Fibroblast of gingiva (primary cell): ENCODE measurements at places on chromosomes 5 and 9.
A peak's percentile ranks its signal among the peaks of the same experiment; 100 is the strongest.

DNA sequence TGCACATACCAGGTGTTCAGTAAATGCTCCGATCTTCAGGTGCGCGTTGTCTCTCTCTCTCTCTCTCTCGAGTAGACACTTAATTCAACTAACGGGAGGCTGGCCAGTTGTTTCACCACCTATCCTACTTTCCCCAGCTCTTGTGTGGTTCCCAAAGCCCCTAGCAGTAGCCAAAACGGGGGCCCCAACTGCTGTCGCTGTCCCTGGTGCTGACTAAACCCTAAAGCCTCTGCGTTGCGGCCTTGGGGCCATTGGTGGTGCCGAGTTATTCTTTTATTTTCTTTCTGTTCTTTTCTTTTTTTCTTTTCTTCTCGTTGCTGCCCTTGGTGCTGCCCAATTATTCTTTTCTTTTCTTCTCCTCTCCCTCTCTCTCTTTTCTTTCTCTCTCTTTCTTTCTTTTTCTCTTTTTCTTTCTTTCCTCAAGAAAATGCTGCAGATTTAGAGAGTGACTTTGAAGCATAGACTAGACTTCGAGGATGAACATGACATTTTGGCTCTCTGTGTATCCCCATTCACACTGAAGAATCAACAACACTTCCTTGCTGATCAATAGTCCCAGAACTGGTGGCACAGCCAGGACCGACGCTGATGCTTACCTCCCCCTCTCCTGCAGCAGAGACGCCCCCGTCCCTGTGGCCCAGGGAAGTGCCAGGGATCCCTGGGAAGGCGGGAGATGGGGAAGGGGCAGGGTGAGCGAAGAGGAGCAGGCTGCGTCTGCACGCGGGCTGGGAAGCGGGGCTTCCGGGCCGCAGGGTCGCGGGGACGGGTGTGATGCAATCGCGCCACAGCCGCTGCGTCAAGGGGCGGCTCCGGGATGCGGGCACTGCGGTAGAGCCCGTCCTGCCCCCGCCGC is at the start of gene FBLL1:
FBLL1 (plus strand) TSS at position 785 of the 853 bp plus-strand sequence. CDS start 200 bp downstream, outside the sequence.
- no peak for DNase-seq

- DNase-seq: no peak
Observed at GRCh38 chr5:132788990-132789886, 12.2 kb upstream of the SEPTIN8 start.

DNA sequence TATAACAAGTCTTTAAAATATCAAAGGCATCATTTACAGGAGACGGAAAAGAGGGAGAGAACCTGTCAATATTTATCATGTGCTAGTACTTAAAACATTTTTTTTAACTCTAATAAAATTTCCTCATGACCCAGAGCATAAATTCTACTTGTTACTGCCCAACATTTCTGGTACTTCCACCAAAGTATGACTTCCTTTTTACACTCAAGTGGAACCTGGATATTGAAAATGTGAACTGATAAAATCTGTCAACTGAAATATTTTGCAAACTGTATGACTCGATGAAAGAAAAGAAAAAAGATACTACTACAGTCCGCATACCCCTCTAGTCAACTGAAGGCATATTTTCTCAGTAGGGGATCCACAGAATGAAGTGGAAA is 37.1 kb downstream of the FAM13B start:
- DNase-seq: no peak

GRCh38 chr9:37413311-37413710 is 9.2 kb upstream of the GRHPR start:
- peak; percentile 43 for DNase-seq

DNA sequence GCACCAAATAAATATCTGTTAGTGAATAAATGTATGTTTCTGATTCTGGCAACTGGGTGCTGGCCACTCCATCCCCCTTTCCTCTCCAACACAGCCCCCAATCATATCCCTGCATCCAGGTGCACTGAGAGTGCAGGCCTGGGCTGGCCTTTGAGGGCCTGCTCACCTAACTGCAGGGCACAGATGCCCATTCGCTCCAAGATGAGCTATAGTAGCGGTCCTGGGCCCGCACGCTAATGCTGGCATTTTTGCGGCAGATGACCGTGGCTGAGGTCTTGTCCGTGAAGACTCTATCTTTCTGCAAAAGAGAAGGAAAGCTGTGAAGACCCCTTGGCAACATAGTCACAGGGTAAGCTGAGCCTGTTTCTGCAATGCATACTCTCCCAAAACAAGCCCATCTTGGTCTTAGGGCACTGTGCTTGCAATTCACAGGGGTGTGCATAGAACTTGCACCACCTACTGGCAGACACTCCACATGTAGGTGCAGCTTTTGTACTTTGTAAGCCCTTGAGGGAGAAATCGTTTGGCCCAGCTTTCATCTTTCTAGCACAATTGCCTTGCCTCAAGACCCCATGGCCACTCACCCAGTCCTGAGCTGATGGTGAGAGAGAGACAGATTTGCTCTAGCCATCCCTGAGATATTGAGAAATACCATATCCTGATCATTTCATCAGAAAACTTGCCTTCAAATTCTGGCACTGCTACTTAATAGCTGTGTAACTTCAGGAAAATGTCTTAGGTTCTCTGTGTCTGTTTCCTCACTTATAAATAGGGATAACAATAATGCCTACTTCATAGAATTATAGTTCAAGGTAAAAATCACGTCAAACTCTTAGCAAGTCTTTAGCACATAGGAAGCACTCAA is 13.5 kb downstream of the IL12B start:
- DNase-seq: peak; percentile 50

- peak; percentile 7 for DNase-seq
Observed at GRCh38 chr9:19358701-19359100, 21.3 kb downstream of the RPS6 start.

DNA sequence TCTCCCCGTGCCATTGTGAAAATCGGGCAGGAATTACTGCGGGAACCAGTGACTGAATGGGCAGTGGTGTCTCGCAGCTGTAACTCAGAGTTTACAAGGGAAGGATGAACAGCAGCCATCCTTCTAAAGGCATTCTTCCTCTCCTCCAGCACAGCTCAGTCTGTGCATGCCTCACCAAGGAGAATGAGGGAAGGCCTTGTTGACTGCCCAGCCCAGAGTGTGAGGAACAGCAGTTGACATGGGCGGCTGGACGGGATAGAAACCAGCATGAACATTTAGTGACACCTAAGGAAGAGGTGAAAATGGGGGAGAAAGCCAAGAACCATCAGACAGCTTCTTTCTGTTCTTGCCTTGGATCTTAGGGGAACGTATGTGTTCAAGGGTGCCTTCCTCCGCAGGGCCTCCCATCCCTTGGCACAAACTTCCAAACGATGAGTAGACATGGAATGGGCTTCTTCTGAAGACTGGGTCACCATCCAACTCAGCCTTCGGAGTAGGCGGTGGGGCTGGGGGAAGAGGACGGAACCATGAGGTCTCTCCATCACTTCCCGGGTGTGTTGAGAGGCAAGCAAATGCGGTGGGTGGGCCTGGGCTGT is 887 bp upstream of the PDE8B start:
- DNase-seq: no peak

DNA sequence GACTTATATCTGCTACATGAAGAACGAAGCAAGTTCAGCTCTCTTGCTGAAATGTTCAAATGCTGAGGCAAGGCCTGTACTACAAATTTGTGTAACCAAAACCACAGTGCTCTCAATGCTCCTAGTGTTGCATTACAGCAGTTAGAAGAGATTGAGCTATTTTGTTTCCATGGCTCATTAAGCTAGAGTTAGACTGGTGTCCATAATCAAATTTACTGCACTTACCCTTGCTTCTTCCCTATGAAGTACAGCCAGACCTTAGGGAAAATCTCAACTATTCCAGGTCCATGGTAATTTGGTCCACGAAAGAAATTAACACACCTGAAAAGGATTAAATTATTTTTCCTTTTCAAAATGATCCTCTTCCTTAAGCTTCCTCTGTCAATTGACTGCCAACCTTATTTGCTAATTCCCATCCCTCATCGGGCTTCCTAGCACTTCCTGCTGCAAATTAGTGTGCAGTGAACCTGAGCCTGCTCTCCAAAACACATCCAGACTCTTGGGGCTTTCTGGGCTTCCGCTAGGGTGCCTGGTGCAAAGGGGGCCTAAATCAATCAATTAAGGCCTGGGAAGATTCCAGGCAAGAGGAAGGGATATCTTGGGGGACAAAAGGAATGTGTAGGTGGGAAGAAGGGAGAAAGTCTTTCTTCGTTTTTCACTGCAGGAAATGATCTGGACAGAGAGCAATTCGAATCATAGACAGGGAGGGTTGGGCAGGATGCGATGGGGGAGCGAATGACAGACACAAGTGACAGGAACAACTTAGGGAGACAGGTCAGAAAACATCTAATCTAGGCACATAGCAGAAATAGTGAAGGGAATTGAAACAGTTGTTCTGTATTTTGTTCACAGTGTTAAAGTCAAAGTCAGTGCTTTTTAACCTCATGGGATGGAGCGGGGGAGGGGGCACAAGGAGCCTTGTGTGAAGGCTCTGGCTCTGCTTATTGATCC is 542.4 kb downstream of the RAB3C start:
- DNase-seq: peak; percentile 75

DNA sequence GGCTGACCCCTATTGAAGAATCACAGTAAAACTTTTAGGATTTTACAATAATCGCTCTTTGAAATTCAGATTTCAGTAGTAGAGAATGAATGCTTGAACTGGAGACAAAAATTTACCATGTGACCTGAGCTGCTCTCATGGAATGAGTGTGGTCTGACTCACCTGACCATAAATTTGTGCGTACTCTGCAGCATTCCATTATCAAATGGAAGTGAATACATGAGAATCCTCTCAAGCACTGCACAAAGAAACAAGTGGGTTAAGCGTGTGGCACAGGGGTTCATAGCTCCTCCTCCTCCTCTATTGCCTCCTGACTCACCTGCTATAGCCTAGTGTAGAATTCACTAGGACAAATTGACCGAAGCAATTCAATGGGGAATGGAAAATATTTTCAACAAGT is 269.8 kb upstream of the CDH9 start:
- no peak for DNase-seq

DNA sequence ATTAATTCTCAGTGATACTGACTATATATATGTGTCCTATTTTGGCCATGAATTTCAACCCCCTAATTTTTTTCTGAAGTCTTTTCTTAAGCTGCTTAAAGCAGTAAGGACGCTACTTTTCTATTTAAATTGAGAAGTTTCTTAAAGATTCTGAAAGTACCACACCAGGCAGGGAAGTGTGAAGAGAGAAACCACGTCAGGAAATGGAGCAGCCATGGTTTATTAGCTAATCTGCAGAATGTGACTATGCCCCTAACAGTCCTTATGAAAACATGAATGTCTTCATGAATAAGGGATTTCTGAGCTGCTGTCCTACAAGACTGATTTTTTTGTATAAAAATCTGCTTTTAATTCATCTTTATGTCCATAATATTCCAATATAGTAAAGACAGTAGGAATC is 1724.3 kb upstream of the C9orf72 start:
- no peak for DNase-seq

GRCh38 chr9:29325894-29326293 is 1752.6 kb upstream of the C9orf72 start:
- no peak for DNase-seq

DNA sequence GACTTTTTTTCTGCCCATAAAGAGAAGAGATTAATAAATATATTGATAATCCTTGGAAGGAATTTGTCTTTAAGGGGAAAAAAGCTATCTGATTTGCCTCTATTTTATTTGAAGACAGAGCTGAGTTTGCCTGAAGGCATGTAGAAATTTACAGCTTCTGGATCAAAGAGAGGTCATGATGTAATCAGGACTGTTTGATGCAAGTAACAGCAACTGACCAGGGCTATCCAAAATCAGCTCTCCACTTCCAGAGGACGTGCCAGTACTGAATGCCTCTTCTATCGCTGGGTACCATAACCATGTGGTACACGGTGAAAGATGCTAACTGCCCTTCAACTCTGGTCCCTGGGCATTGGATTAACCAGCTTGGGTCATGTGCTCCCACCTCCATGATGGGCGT is 90.6 kb downstream of the ZFAND5 start:
- no peak for DNase-seq

GRCh38 chr9:114348261-114348905 is 18.7 kb downstream of the ORM2 start:
- DNase-seq: no peak

DNA sequence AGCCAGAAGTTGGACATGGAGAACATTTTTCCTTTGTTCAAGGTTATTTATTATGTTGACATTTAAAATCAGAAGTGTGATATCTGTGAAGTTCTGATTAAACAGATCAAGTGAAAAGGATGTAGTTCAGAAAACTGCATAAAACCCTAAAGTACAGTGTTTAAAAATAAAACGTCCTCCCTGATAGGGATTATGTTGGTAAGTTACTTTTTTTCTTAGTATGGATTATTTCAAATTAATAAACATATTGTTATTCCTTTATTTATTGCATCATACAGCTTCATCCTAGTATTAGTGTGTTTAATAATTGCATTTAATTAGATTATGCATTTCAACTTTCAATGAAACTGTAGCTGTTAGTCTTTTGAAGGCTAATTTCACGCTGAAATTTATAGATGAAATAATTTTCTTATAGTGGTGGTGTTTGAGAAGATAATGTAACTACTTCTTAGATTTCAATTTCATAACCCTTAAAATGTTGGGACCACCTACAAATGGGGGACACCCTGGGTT is 157.9 kb upstream of the DMRT1 start:
- DNase-seq: no peak

DNA sequence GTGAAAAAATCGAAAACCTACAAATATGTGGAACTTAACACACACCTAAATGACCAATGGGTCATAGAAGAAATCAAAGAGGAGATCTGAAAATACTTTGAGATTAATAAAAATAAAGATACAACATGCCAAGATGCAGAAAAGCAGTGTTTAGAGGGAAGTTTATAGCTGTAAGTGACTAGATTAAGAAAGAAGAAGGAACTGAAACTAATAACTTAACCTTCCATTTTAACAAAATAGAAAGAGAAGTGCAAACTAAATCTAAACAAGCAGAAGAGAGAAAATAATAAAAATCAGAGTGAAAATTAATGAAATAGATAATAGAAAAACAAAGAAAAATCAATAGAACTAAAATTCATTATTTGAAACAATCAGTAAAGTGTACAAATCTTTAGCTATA is 103.0 kb upstream of the MAMDC2 start:
- no peak for DNase-seq

- DNase-seq: no peak
Observed at GRCh38 chr5:1037671-1038416, 29.2 kb downstream of the NKD2 start.

DNA sequence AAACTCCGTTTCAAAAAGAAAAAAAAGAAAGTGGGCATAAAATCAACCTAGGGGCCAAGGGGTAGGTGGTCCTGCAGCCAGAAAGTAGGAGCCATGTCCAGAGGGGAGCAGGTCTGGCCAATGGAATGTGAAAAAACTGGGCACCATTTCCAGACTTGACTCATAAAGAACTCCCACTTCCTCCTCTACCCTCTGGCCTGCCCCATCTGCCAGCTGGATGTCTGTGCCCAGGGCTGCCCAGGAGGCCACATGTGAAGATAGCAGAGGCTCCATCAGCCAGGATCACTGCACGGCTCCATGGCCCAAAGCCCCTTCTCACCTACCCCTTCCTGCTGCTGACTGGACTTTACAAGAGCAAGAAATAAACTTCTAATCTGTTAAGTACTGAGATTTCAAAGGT is 42.1 kb upstream of the EEIG1 start:
- DNase-seq: peak; percentile 34

- no peak for DNase-seq
Observed at GRCh38 chr5:180395540-180396274, 42.6 kb upstream of the GFPT2 start.
